Stimulated activated CD4-positive, alpha-beta T cell treated with anti-CD3 and anti-CD28 coated beads, Interleukin-4, amount 100 ng/mL, for 1 hour (primary cell): ENCODE measurements at places on chromosomes 5 and 9.
A peak's percentile ranks its signal among the peaks of the same experiment; 100 is the strongest.

GRCh38 chr5:60929024-60929423 is 15.8 kb downstream of the ERCC8 start:
- no peak for DNase-seq

DNA sequence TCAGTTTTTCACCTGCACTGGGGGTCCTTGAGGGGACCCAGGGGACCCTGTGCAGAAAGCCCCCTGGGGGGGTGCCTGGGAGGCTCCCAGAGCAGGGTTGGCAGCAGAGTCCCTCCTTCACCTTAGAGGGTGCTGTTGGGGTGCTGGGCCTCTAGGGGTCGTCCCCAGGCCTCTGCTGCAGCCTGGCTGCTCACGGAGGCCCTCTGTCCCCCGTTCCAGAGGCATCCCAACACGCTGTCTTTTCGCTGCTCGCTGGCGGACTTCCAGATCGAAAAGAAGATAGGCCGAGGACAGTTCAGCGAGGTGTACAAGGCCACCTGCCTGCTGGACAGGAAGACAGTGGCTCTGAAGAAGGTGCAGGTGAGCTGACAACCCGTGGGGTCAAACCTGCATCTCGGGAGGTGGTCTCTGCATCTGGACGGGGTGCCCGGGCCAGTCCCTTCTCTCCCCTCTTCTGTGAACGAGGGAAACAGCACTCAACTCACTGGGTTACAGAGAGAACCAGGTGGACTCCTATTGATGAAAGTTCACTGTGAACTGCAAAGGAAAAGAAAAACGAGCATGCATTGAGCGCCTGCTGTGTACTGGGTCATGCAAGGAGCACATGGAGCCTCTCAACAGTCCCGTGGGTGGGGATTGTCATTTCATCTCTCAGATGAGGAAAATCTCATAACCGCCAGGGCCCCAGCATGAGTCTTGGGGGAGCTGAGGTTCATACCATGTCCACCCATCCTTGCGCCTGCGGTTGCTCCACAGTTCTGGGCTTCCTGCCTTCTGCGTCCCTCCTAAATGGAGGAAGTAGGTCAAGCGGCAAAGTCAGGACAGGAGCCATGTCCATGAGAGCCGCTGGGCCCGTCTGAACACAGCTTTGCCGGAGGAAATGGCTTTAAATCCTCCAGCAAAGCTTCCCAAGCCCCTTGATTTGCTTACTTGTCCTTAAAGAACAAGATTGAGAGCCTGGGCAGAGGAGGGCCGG is 54.8 kb downstream of the NEK6 start:
- DNase-seq, result no peak

- peak; percentile 71 for DNase-seq
Observed at GRCh38 chr5:55226934-55227663, at the start of gene MCIDAS. Gene MCIDAS, minus strand, starts transcription at chr5:55227315. Its CDS starts 177 bp downstream, at chr5:55227138.

- peak; percentile 68 for DNase-seq
Observed at GRCh38 chr9:130235558-130236435, 29.8 kb upstream of the HMCN2 start.

DNA sequence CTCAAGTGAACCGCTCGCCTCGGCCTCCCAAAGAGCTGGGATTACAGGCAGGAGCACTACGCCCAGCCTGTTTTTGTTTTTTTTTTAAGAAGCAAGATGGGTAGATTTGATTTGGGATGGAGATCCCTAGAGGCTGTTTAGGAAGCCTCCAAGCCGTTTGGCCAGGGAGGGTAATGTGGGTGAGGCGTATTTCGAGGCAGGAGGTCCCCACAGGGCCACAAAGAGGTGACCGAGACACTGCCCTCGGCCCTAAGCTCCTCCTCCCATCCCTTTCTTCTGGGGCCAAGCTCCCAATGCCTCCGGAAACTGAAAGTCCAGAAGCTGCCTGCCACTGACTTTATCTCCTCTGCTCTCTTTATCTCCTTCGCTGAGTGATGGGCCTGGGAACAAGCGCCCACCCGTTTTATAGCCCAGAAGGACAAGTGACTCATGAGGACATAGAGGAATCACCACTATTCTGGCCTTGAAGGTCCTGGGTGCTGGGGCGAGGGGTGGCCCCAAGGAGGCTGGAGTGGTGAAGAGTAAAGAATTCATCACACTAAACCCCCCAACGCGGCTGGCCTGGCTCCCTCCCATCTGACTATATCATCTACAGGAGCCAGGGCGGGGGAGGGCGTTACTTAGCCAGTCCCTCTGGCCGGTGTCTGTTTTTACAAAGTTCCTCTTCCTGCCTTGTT is 2.0 kb upstream of the RALGDS start:
- DNase-seq, result no peak

DNA sequence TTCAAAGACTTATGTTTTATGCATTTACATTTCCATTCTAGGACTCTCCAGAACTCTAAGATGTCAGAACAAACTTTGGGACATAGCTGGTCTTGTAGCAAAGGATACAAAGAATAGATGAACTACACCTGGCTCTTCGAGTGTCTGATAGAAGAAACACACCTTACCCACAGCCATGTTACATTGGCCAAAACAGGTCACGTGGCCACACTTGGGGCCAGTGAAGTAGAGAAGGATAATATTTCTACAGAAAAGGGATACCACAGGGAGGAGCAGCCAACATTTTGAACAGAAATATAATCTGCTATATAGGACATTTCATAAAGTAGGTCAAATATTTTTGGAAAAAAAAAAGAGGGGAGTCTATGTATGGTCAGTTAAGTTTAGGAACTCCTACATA is 22.7 kb upstream of the LIFR start:
- DNase-seq, result no peak

- no peak for DNase-seq
Observed at GRCh38 chr5:111194053-111194452, 30.1 kb upstream of the CAMK4 start.

DNA sequence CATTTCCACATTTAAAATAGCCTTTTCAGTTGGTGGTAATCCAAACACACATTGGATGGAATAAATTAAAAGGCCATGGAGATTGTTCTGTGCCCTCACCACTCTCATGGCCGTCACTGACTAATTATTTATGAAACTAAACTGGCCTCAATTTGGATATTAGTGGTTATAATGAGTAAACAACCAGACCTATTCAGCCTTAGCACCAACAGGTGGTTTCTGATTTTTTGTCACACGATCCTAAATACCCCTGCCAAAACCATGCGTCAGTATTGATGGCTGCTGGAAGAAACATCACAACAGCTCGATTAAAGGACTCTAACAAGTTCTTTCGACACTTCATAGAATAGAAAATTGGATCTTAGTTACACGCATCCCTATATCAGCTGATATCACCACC is 276.0 kb upstream of the DAP start:
- no peak for DNase-seq

GRCh38 chr9:129968690-129969485 is 74.1 kb downstream of the FNBP1 start:
- DNase-seq, result no peak

DNA sequence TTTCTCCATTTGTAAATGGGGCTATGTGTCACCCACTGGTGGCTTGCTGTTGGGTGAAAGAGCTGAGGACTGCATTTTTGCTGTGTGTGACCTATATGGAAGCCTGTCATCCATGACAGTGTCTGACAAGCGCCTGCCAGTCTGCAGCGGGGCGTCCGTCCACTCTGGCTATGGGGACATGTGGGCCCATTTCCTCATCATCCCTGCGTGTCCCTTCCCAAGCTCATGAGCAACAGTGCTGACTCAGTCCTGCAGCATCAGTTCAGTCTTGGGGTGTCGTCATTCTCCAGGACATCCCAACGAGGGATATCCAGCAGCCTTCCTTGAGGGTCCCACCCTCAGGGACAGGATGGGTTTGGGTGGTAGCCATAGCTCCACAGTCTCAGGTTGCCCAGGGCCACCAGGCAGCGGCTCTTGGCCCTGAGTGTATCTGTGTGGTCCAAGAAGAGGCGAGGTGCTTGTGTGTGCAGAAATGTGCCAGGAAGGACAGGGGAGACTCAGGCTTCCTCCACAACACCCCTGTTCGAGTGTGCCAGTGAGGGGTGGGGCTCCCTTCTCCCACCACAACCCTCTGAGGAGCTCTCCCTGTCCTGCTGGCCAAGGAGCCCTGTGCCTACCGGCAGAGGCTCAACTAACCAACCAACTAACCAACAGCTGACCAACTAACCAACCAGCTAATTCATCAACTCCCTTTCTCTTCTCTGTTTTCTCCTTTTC is 2.1 kb downstream of the FGD3 start:
- no peak for DNase-seq

DNA sequence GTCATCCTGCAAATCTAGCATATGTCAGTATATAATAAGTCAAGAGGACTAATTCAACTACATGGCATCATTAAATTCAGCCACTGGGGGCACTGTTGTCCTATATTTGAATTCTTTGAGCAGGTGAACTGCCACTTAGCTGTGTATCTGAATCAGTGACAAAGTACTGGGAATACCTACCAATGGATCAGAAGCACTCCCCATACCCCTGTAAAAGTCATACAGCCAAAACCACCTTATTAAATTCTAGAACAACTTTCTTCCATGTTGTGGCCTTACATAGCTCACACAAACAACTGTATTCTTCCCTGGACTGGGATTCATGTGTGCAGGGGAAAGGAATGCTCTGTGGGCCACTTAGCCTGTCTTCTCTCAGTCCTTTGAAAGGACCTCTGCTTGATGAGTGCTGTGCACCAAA is 57.4 kb upstream of the PLPP6 start:
- DNase-seq, result peak; percentile 49

- no peak for DNase-seq
Observed at GRCh38 chr5:67969631-67970030, 245.9 kb upstream of the PIK3R1 start.

DNA sequence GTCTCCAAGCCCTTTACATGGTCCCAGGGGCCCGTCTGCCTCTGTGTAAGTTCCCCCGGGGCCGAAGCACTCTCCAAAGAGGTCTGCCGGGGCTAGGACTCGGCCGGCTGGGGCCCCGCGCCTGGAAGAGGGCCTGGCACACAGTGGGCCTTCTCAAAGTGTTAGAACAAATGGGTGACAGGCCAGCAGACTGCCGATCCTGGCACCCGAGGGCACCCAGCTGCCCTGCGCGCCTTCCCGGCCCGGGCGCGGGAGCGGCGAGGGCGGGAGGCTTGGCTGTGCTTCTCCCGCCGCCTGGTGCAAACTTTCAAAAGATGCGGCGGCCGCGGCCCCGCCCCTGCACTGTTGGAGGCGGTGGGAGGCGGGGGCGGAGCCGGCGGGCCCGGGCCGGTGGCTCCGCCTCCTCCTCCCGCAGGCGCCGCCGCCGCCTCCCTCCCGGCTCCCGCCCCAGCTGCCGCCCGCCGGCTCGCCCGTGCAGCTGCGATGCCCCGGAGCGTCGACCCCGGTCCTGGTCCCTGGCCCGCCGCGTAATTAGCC is at the start of gene NEURL1B:
Gene NEURL1B (plus strand): TSS at position 442 of the 537 bp plus-strand sequence. CDS start 144 bp downstream, outside the sequence.
- peak; percentile 41 for DNase-seq

GRCh38 chr5:137304226-137304874 is 194.8 kb downstream of the SPOCK1 start:
- DNase-seq, result no peak

- DNase-seq, result no peak
Observed at GRCh38 chr5:35561396-35561795, 56.3 kb upstream of the SPEF2 start.

DNA sequence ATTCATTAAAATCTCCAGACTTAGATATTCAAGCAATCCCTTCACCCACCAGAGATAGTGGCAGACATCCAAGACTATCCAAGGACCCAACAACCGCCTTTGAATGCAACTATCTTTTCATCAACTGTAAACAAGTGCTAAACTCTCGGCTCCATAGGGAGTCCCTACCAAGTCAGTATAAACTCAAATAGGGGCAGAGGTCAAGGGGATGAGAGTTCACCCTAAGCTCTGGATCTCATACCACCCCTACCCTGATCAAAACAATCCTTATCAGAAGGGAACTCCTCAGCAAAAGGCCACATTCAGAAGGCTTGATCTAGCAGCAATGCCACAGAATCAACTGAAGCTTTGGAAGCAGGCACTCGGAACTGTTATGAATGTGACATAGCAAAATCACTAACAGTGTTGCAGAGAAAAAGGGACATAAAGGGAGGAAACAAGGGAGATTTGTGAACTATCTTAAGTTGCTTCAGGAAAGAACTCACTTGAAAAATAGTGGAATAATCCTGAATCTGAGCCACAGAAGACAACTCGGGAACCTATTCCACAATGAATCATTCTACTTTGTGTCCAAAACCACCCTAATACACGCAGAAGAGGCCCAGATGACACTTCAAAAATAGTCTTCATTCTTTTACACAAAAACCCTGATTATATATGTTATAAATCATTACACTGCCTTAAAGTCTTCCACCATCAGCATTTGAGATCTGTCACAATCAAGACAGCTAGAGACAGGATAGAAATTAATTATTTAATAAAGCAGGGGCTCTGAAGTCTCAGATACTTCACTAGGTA is 49.8 kb downstream of the NR6A1 start:
- no peak for DNase-seq

- no peak for DNase-seq
Observed at GRCh38 chr9:108058135-108058814, 568.7 kb upstream of the KLF4 start.

GRCh38 chr9:19937121-19937520 is 148.3 kb upstream of the SLC24A2 start:
- DNase-seq, result no peak

GRCh38 chr5:145859897-145860296 is 12.9 kb downstream of the GRXCR2 start:
- no peak for DNase-seq

GRCh38 chr5:170095646-170096045 is 10.1 kb upstream of the FOXI1 start:
- no peak for DNase-seq

GRCh38 chr5:74122979-74123590 is 497.1 kb downstream of the ARHGEF28 start:
- DNase-seq, result no peak

DNA sequence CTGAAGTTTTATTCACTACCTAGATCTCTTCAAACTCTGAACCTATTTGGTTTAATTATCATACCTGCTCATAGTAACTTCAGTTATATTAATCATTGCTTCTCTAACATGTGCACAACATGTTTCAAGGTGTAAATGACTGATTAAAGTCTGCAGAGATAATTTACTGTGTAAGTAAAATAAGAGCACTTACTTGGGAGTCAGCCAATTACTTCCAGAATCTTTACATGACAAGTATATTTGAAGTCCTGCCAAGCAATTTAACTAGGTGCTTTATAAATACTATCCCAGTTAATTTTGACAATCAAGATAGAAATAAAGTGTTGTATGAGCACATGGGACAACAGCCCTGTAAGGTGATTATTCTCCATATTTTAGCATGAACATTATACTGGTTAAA is 109.9 kb downstream of the RFX3 start:
- DNase-seq, result no peak

- no peak for DNase-seq
Observed at GRCh38 chr5:89972901-89973300, 436.7 kb downstream of the CETN3 start.

GRCh38 chr9:129840034-129840433 is 4.8 kb downstream of the USP20 start:
- DNase-seq, result no peak

DNA sequence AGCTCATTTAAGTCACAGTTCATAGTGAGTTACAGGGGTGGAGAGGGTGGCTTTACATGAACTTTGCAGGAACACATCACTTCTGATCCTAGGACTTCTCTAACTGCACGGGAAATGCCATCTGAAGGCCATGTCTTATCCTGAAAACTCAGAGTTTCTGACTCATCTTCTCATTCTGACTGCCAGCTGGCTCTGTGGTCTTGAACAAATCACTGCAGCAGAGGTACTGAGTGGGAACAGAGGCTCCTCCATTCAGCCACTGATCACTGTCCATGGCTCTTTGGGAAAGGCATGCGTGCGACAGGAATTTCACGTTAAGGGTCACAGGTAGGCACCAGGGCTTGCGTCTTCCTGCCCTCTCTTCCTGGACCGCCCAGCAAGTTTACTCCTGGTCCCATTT is 114.6 kb upstream of the LRRTM2 start:
- DNase-seq, result no peak

- DNase-seq, result no peak
Observed at GRCh38 chr9:89601306-89601705, 3.5 kb upstream of the GADD45G start.

GRCh38 chr9:89896806-89897340 is 292.1 kb downstream of the GADD45G start:
- no peak for DNase-seq
